ENCODE measurements at places on chromosomes 13 and 19. TPM values are rescaled to one million over a fixed set of nuclear protein-coding genes. Genes with fewer than 3 reads are reported as not detected.

- no peaks in the 10 kb centered on the region for H3K36me3 ChIP-seq
- no peaks in the 10 kb centered on the region for H3K27me3 ChIP-seq
- no peak overlapping the region for H3K27ac ChIP-seq
- H3K4me1 ChIP-seq, result no peaks in the 10 kb centered on the region
- no peak overlapping the region for H3K4me3 ChIP-seq
These were observed 68.7 kb upstream of the FRY start for GRCh38 chr13:31962731-31963370.

- H3K27ac ChIP-seq, result no peak overlapping the region
- no peaks in the 10 kb centered on the region for H3K36me3 ChIP-seq
- DNase-seq, result no peak
- peaks cover 15% of the 10 kb centered on the region for H3K4me1 ChIP-seq
- no peak overlapping the region for H3K4me3 ChIP-seq
- H3K27me3 ChIP-seq, result no peaks in the 10 kb centered on the region
These were observed 32.3 kb upstream of the MATK start for GRCh38 chr19:3818466-3818865.

WDR87 gene
- total RNA-seq, result not detected

DNA sequence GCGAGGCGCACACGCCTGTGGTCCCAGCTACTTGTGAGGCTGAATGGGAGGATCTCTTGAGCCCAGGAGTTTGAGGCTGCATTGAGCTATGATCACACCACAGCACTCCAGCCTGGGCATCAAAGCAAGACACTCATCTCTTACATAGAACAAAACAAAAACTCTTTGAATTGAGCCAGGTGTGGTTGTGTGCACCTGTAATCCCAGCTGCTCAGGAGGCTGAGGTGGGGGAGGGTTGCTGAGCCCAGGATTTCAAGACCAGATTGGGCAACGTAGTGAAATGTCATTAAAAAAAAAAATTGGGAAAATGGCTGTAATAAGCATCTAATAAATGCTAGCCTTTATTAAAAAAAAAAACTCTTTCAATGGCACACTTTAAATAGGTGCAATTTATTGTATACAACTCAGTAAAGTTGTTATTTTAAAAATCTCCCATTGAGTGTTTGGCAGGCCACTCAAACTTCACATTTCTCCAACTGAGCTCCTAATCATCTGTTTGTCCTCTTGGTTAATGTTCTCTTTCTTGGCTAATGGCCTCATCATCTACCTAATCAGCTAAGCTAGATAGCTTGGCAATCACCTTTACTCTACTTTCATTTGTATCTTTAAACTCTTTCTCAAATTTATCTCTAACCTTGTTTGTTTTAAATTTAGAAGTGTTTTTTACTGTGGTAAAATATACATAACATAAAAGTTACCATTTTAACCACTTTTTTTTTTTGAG is 28.1 kb upstream of the HMGB1 start:
- H3K27ac ChIP-seq, result no peak overlapping the region
- no peaks in the 10 kb centered on the region for H3K27me3 ChIP-seq
- H3K4me1 ChIP-seq, result no peaks in the 10 kb centered on the region
- DNase-seq, result no peak
- H3K36me3 ChIP-seq, result no peaks in the 10 kb centered on the region

- no peak overlapping the region for H3K4me3 ChIP-seq
- no peaks in the 10 kb centered on the region for H3K36me3 ChIP-seq
- no peak for DNase-seq
- H3K4me1 ChIP-seq, result no peaks in the 10 kb centered on the region
These were observed 90.3 kb downstream of the KDM4B start for GRCh38 chr19:5059213-5059574.
